Right lobe of liver (tissue), 6 donors: ENCODE measurements at places on chromosomes 7 and 10.

- no peak for DNase-seq
Observed at GRCh38 chr7:47539398-47540052, 42.4 kb downstream of the TNS3 start.

- DNase-seq: no peak
Observed at GRCh38 chr7:44977959-44978335, 868 bp downstream of the MYO1G start.

DNA sequence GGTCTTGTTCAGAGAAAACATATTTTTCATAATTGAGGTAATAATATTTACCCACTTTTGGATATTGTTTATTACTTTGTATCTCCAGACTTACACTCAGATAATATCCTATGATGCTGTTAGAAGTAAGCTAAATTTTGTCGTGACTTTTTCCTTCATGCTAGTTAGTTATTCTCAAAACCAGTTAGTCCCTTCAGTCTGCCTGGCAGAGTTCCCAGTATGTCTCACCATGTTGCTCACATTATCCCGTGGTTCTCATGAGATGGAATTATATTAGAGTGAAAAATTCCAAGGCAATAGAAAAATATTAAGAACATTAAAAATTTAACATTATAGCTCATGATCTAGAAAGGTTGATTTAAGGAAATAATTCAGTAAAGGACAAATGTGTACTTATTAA lies 81.5 kb upstream of the SMIM30 start:
- no peak for DNase-seq

DNA sequence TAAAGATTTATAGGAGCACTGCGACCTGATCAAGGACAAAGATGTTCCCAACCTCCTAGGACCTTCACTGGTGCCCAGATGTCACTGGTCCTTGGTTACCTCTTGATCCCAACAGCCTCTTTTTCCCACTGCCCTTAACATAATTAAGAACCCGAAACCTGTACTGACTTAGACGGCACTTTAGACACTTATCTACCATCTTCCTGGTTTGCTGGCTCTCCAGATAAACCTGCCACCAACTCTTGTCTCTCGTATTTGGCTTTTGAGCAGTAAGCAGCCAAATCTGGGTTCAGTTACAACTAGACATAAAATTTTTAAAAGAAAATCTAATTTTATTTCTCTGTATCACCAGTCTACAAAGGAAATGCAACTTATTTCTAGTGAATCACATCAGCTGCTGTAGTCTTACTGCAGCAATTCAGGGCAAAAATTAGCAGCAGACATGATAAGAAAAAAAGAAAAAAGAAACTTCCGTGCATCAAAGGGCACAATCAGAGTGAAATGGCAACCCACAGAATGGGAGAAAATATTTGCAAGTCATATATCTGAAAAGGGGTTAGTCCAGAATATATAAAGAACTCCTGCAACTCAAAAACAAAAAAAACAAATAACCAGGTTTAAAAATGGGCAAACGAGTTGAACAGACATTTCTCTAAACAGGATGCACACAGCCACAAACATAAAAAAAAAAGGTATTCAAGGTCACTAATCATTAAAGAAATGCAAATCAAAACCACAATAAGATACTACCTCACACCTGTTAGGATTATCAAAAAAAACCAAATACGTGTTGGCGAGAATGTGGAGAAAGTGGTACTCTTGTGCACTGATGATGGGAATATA lies 9.4 kb downstream of the ASB13 start:
- no peak for DNase-seq

DNA sequence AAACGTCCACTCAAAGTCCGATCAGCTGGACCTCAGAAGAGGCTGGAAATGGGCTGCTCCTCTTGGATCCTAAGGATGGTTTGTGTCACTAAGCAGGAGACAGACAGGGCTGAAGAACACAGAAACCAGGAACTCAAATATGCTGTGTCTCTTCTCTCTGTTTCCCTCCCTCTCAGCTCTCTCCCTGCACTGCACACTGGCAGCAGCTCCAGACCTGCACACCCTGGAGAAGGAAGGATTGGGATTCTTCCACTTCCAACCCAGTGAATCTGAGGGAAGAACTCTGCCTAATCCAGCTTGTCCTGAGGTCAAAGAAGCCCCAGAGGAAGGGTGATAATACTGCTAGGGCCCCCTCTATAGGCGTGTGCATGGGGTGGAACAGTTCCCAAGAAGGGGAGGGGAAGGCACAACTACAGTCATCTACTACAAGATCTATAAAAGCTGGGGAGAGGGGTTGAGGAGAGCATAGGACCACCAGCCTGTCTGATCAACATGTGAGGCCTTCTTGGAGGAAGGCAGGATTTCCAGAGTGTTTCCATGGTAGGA lies 22.7 kb upstream of the ZCCHC24 start:
- no peak for DNase-seq

DNA sequence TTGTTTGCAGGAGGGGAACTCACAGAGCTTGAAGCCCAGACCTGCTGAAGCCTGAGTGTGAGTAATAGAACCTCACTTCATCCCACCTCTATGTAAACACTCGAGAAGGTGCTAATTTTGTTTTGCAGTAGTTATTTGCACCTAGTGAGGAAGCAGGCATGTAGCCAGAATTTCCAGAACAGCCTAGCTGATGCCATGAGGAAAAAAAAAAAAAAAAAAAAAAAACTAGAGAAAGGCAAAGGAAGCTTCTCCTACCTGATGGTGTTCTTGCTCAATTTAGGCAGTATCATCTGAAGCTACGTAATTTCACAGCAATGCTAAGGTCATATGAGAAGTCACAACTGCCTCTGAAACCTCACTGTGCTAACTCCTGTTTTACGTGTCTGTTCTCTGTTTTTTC lies 13.6 kb upstream of the GPR37 start:
- DNase-seq: no peak

GRCh38 chr7:143373255-143373794 lies 7.8 kb upstream of the ZYX start:
- no peak for DNase-seq

DNA sequence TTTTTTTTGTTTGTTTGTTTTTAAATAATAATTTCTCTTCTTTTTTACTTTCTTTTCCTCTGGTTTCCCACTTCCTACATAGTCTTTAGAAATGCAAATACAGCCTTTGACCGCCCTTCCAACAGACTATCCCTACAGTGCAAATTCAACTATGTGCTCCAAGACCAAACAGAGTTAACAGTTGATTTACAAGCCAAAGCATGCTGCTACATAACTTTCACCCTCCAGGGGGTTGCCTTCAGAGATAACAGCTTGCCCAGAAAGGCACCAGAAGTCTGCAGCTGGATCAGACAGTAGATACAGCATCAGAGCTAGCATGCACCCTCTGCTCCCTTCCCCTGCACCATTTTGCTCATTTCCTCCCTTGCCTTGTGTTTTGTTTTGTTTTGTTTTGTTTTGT lies 539.0 kb downstream of the ZWINT start:
- DNase-seq: no peak

DNA sequence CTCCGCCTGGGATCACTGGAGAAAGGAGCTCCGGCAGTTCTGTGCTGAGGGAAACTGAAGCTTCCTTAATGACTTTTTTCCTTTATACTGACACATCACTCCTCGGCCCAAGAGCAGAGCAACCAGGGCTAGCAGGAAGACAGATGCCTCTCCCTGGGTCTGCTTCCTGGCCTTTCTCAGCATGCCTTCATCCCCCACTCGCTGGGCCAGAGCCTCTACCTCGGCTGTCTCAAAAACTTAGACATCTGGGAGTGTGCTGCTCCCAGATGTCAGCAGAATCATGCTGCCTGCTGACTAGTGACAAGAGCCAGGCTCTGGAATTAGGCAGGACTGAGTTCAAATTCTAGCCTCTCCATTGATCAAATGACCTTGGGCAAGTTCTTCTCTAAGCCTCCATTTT lies 24.4 kb upstream of the LRRC4 start:
- DNase-seq: no peak

DNA sequence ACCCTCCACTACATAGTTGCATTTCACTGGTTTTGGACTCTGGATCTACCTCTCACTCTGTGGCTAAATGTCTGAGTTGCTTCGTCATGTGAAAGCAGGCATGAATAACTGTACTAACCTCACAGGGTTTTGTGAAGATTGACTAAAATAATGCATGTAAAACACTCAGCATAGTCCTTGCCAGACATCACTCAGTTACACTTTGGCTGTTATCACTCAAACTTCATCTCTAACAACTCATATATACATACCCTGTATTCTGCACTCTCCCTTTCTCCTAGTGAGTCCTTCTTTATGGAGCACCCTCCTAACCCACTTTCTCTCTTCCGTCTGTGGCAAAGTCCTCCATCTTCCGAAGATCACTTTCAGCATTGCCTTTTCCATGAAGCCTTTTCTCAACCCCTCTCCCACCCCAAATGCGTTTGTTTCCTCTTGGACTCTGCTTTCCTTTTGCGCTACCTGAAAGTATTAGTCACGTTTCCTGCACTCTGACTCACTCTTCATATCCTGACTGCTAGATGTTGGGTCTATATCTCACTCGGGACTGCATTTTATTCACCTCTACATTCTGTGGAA lies 72.6 kb downstream of the OSBPL3 start:
- DNase-seq: no peak

- no peak for DNase-seq
Observed at GRCh38 chr10:49441488-49442476, 45.9 kb upstream of the DRGX start.

DNA sequence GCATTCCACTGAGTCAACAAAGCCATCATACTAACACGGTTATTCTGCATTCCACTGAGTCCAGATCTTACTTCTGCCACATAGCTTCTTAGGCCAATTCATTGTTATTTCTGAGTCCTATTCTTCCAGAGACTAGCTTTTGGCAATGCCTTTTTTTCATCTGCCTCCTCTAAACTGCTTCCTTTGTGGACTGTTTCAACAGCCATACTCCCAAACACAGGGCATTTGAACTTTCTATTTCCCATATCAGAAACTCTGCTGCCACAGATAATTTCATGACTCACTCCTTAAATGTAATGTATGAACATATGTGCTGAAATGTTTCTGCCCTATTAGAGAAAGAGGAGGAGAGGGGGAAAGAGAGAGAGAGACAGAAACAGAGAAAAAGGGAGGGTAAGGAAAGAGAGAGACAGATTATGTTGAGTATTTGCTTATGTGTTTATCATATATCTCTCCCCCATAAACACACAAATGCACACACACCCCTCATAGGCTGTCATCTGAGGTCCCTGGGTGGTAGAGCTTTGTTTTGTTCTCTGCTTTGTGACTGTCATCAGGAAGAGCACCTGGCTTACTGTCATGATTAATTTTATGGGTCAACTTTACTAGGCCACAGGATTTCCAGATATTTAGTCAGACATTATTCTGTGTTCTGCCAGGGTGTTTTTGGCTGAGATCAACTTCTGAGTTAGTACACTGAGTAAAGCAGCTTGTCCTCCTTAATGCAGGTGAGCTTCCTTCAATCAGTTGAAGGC lies 308.0 kb upstream of the KCND2 start:
- DNase-seq: no peak

- DNase-seq: no peak
Observed at GRCh38 chr7:95794917-95795515, 22.7 kb downstream of the DYNC1I1 start.

DNA sequence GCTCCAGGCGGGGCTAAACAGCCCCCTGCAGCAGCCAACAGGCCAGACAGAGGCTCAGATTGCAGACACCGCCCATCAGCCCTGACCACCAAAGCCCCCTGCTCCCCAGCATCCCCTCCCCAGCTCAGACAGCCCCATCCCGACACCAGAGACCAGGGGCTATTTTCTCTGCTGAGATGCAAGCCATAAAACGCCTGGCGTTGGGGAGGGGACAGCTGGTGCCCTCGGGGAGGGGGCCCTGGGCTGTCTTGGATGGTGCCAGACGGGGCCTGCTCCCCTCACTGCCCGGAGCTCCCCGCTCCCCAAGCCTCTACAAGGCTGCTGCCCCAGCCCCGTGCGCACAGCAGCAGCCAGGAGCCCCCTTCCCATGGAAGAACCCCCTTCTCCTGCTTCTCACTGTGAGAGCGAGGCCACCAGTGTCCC lies 31.8 kb downstream of the GET4 start:
- no peak for DNase-seq

- no peak for DNase-seq
Observed at GRCh38 chr10:93859049-93859655, 34.6 kb upstream of the SLC35G1 start.

DNA sequence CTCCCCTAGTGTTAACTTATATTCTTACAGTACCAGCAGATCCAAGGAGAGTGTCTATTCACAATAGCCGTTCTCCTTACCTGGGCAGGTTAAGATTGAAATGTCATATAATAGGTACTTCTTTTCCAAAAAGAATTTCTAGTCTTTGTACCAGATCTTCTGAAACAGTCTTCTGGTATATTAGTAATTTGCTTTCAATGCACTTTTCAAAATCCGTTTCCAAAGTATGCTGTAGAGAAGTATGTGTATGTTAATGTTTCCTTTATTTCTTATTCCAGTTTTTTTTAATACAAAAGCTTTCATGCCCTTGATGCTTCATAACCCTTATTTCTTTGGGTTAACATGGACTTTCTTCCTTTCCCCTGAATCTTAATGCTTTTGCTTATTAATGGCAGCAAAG lies 188.2 kb downstream of the MLLT10 start:
- DNase-seq: no peak
